ENCODE measurements at places on chromosomes 6 and 20. TPM values are rescaled to one million over a fixed set of nuclear protein-coding genes. Genes with fewer than 3 reads are reported as not detected.

The LPA gene
- total RNA-seq: not detected

The ARMC12 gene
- 0.86 TPM for total RNA-seq

The ZNF292 gene
- 4.3 TPM for total RNA-seq

The MYH7B gene
- not detected for total RNA-seq

The CDH4 gene
- total RNA-seq: 13.8 TPM

The C6orf15 gene
- not detected for total RNA-seq

The TGM6 gene
- total RNA-seq: not detected
